Right lobe of liver (tissue), 6 donors: ENCODE measurements at places on chromosomes 3 and 15. TPM values are rescaled to one million over a fixed set of nuclear protein-coding genes. Genes with fewer than 3 reads are reported as not detected.

- DNase-seq: no peak
- H3K27me3 ChIP-seq: no peaks in the 10 kb centered on the region
- no peaks in the 10 kb centered on the region for H3K4me1 ChIP-seq
- H3K27ac ChIP-seq: no peak overlapping the region
- H3K4me3 ChIP-seq: no peak overlapping the region
Observed at GRCh38 chr3:155029941-155030340, 50.2 kb upstream of the MME start.

DNA sequence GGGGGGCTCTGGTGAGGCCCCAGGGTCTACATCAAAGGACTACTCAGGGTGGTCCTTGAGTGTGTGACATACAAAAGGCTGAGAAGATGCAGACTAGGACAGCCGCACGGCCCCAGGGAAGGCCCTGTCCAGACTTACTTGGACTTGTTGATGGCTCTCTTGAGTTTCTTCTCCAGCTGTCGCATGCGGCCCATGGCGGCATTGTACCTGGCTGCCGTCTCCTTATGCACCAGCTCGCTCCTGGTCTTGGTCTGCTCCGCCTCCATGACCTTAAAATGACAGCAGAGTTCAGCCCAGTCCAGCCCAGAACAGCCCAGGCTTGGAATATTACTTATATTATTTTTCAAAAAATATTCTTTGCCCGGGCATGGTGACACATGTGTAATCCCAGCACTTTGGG is 56.0 kb downstream of the CAPN7 start:
- H3K4me3 ChIP-seq: no peak overlapping the region
- H3K27ac ChIP-seq: no peak overlapping the region
- H3K4me1 ChIP-seq: no peaks in the 10 kb centered on the region

DNA sequence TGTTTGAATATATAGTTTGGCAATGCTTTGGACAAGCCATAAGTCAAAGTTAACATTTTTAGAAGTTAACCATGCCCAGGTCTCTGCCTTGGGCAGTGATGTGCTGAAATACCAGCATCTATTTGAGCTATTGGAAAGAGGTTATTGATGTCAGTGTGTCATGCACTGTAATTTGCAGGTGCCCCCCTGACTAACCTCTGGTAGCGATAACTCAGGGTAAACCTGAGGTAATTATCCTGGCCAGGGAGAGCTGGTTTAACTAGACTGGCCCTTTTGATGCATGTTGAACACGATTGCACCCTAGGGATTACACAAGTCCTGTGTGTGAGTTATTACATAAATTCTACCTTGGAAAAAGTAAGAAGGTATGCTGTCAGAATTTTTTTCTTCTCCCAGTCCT is 455.8 kb upstream of the WNT5A start:
- H3K27me3 ChIP-seq: no peaks in the 10 kb centered on the region
- no peaks in the 10 kb centered on the region for H3K36me3 ChIP-seq
- no peaks in the 10 kb centered on the region for H3K4me1 ChIP-seq

DNA sequence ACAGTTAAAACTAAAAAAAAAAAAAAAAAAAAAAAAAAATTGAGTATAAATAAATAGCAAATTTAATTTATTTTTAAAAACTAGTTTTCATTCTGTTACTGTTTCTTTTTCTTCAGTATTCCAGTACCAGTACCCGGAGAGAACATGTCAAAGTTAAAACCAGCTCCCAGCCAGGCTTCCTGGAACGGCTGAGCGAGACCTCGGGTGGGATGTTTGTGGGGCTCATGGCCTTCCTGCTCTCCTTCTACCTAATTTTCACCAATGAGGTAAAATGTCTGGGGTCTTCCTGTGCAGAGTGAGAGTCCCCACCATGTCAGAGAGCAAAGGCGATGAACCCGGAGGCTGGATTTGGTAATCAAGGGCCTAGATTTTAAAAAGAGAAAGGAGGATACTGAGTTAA is 4.4 kb downstream of the TMEM43 start:
- no peaks in the 10 kb centered on the region for H3K27me3 ChIP-seq
- H3K27ac ChIP-seq: no peak overlapping the region
- no peaks in the 10 kb centered on the region for H3K36me3 ChIP-seq
- H3K4me1 ChIP-seq: peaks cover 15% of the 10 kb centered on the region
- no peak for DNase-seq

DNA sequence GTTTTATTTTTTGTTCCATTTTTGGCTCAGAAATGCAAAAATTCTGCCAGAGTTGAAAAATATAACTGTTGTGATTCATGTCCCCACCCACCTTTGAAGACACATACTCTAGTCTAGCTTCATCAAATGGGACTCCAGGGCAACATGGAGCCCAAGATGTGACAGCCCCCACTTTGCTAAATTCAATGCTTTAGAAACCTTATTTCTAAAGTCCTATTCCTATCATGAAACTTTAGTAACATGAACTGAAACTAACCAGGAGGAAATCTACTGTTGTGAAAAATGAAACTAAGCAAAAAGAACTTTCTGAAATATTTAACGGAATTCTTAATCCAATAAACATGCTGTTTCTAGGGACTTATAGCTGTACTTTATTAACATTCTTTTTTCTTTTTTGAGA is 20.3 kb downstream of the UBP1 start:
- DNase-seq: no peak
- no peak overlapping the region for H3K27ac ChIP-seq
- H3K4me3 ChIP-seq: no peak overlapping the region
- no peaks in the 10 kb centered on the region for H3K4me1 ChIP-seq

DNA sequence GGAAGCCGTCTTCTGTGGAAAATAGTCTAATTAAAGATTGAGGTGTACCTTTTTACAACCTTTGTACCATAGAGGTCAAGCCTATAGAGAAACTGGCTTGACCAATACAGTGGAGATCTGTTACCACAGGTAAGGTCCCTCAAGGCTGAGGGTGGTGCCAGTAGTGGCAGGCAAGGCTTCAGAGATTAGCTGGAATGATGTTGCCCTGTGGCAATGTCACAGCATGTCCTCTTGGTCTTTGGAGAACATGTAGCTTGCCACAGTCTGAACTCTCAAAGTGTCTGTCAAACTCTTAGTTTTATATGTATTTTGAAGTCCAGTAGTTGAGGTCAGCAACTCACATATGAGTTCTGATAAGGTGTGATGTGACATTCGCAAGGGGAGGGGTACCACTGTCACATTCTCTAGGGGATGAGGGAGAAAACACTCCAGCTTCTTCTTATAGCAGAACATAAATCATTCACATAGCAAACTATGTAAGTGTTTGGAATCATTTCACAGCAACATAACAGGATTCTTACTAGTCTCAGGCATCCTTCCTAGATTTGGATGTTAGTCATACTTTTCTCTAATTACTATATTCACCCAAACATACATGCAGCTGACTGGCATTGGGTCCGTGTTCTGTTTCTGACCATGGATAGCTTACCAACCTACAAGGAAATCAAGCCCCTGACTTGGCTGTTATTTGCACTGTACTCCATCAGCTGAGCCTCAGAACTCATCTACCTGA is 173.6 kb downstream of the UBE2E2 start:
- no peaks in the 10 kb centered on the region for H3K4me1 ChIP-seq
- H3K36me3 ChIP-seq: no peaks in the 10 kb centered on the region

DNA sequence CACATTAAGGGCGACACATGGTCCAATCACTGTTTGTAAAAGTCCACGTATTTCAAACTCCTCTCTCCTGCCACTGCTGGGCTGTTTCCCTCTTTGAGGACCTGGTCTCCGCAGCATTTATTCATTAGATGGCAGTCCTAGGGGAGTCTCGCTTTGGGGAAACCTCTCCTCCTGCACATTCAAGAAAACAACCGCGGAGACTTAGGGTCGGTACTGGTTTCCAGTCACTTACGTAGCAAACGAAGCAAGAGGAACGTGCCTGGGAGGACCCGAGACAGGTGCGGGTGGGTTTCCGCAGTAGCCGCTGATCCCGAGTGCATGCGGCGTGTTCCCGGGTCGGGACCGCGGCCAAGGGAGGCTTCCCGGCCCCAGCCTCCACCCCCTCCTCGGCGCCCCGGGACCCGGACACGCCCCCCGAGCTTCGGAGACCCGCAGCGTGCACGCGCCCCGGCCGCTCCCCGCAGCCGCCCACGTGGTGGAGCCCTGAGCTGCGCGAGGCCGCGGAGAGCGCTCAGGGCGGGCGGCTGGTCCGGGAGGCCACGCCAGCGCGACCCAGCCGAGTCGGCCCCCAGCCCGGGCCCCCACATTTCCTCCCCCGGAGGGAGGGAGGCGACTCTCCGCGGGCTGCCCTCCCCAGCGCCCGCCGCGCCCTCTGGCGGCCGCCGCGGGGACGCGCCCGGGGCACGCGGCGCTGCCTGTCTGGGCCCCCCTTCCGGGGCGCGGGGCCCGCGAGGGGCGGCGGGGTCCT is 1.1 kb upstream of the IGF1R start:
- peak; percentile 67 for DNase-seq
- H3K4me1 ChIP-seq: no peaks in the 10 kb centered on the region
- peak overlapping the region; percentile 54 for H3K4me3 ChIP-seq
- H3K27ac ChIP-seq: no peak overlapping the region

DNA sequence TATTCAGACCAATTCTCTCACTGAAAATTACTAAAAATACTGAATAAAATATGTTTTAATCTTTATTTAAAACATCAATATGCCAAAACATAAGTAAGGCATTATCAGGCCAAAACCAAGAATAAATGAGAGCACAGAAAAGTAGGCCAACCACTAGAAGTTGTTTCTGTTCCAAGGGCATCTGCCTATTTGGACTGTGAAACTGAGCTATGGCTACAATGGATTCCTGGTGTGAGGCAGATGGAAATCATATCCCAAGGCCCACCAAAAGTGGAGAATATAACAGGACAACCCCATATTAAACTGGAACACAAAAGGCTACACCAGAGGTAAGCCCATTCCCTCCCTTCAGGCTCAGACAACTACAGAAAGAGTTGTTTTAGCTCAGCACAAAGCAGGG is 302.8 kb upstream of the IL12A start:
- no peaks in the 10 kb centered on the region for H3K36me3 ChIP-seq
- no peaks in the 10 kb centered on the region for H3K4me1 ChIP-seq
- DNase-seq: no peak
- no peaks in the 10 kb centered on the region for H3K27me3 ChIP-seq
- H3K27ac ChIP-seq: no peak overlapping the region

GRCh38 chr15:91302588-91303439 is 202.8 kb downstream of the SV2B start:
- H3K27ac ChIP-seq: no peak overlapping the region
- no peaks in the 10 kb centered on the region for H3K27me3 ChIP-seq
- H3K4me1 ChIP-seq: no peaks in the 10 kb centered on the region
- H3K4me3 ChIP-seq: no peak overlapping the region
- no peak for DNase-seq
- no peaks in the 10 kb centered on the region for H3K36me3 ChIP-seq

GRCh38 chr15:91967935-91968606 is 114.6 kb downstream of the SLCO3A1 start:
- H3K4me1 ChIP-seq: no peaks in the 10 kb centered on the region
- no peak overlapping the region for H3K27ac ChIP-seq
- no peaks in the 10 kb centered on the region for H3K36me3 ChIP-seq
- H3K27me3 ChIP-seq: no peaks in the 10 kb centered on the region
- no peak for DNase-seq

DNA sequence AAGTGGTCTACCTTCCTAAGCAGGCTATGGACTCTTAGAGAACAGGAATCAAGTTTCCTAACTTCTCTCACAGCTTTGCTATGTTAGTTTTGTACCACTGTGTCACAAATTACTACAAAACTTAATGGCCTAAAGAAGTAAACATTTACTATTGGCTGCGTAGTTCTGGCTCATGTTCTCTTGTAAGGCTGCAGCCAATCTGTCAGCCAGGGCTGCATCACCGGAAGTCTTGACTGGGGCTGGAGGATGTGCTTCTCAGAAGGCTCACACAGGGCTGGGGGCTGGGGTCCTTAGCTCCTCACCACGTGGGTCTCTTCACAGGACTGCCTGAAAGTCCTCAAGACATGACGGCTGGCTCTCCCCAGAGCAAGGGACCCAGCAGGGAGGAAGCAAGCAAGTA is 15.5 kb downstream of the STIMATE start:
- H3K27ac ChIP-seq: no peak overlapping the region
- H3K4me3 ChIP-seq: no peak overlapping the region
- H3K36me3 ChIP-seq: no peaks in the 10 kb centered on the region
- DNase-seq: no peak

GRCh38 chr15:91535856-91536500 is 317.5 kb upstream of the SLCO3A1 start:
- H3K36me3 ChIP-seq: no peaks in the 10 kb centered on the region
- H3K4me3 ChIP-seq: no peak overlapping the region
- no peaks in the 10 kb centered on the region for H3K4me1 ChIP-seq
- no peak for DNase-seq
- H3K27ac ChIP-seq: peak overlapping the region; percentile 41

- no peak for DNase-seq
- H3K27me3 ChIP-seq: no peaks in the 10 kb centered on the region
- H3K4me3 ChIP-seq: no peak overlapping the region
- H3K27ac ChIP-seq: no peak overlapping the region
- H3K4me1 ChIP-seq: no peaks in the 10 kb centered on the region
Observed at GRCh38 chr15:48493763-48494225, 151.7 kb downstream of the FBN1 start.

DNA sequence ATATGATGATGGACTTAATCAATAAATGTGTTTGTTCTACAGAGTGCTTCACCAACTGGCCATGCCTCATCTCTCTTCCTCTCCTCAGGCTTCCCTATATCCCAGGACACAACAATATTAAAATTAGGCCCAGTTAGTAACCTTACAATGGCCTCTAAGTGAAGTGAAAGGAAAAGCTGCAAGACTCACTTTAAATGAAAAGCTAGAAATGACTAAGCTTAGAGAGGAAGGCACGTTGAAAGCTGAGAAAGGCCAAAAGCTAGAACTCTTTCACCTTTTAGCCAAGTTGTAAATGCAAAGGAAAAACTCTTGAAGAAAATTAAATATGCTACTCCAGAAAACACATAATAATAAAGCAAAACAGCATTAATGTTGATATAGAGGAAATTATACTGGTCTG is 1010.3 kb downstream of the NAALADL2 start:
- H3K36me3 ChIP-seq: no peaks in the 10 kb centered on the region
- no peaks in the 10 kb centered on the region for H3K4me1 ChIP-seq
- H3K4me3 ChIP-seq: no peak overlapping the region
- H3K27me3 ChIP-seq: no peaks in the 10 kb centered on the region

- DNase-seq: no peak
- H3K4me1 ChIP-seq: no peaks in the 10 kb centered on the region
- H3K4me3 ChIP-seq: no peak overlapping the region
- H3K36me3 ChIP-seq: no peaks in the 10 kb centered on the region
Observed at GRCh38 chr3:184618811-184619210, 57.2 kb downstream of the EPHB3 start.

The EBLN2 gene
- 1.5 TPM for total RNA-seq

The ADAMTS7 gene
- total RNA-seq: 1.1 TPM

The FHIT gene
- total RNA-seq: 10.1 TPM

The MOBP gene
- not detected for total RNA-seq

The MEIS2 gene
- 6.1 TPM for total RNA-seq

The WDR49 gene
- total RNA-seq: not detected
